ENCODE measurements at places on chromosomes 2 and 18.
A peak's percentile ranks its signal among the peaks of the same experiment; 100 is the strongest.

DNA sequence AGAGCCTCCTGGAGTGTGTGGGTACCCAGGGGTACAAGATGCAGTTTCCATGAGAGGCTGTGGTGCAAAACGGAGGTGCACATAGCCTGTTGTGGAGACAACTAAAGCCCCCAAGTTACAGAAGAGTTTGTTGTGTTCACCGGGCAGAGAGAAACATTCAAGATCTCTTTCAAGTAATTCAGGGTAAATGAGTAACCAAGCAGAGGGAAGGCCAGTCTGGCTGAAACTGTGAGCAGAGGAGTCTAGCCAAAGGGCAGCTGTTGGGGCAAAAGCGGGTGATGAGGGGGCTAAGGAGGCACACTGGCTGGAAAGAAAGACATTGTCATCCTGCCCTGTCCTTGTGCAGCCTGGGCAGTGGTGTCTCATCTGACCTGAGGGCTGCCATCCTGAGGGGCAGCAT is 52.0 kb downstream of the CXCR4 start:
- no peak for DNase-seq

DNA sequence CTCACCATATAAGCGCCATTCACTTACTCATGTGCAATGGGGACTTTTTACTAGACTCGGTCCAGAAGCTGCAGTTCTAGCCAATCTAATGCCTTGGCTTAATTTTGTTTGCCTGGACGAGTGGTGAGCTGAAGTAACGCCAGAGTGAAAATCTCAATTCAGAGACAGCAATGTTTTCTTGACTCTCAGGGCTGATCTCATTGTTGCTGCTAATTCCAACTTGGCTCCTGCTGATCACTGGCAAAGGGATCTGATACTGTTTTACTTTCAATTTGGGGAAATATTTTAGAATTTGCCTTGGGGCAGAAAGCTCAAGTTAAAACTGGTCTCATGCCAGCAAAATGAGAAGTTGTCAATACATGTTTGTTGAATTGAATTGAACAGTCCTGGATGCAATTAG is 906.6 kb upstream of the CDH2 start:
- no peak for DNase-seq

DNA sequence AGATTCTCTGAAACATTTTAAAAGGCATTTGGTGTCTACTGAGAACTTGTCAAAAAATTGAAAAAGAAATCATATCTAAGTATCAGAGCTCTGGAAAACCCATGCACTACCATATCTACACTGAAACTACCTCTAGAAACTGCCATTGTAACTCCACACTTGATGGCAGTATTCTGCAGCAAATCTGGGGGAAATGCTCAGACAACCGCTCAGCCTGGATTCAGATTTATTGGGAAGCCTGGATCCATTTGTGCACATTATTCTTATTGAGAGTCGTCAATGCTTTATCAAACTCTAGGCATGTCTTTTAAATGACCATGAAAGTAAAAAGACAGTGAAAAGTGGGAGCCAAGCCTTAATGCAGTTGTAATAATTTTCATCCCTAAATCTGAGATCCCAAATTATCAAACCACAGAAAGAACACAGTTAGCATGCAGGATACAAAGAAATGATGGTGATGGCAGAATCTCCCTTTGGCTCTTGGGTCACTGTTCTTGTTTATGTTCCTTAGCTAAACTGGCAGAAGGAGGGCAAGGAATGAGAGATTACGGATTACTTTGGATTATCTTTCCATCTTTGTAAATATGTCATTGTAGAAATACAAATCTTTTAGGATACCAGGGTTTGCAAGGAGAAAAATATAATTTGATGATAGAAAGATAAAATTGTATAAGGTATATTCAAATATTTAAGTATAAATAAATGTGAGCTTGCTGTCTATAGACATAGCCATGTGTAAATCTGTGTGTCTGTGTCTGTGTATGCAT is 512.1 kb upstream of the SYT4 start:
- no peak for DNase-seq

DNA sequence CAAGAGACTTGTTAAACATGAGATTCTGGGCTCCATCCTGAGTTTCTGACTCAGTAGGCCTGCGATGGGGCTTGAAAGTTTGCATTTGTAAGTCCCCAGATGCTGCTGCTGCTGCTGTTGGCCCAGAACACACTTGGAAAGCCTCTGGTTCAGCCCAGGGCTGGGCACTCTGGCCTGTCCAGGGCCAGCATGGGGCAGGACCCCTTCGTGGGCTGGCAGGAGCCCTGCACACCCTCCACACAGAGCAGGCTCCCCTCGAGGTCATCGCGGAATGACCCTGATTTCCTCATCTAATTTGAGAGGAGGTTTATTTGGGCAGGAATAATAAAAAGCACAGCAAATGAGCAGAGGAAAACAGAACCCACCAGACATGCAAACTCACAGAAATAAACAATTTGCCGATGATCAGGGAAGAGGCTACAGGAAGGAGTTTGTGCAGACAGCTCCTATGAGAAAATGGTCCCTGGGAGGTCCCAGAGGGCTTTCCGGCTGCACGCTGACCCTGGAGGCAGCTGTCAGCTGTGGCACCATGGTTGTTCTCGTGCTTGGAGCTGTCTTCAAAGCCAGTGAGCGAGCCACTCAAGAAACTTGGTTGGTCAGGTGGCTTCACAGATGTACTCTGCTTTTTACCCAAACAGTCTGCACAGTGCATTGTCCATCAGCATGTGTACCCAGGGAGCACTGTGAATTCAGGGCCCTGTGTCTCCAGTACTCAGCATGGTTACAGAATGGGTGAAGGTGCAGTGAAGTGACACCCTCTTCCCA is 119.3 kb downstream of the GLI2 start:
- no peak for DNase-seq

- no peak for DNase-seq
Observed at GRCh38 chr2:15010346-15010745, 377.8 kb downstream of the LRATD1 start.

DNA sequence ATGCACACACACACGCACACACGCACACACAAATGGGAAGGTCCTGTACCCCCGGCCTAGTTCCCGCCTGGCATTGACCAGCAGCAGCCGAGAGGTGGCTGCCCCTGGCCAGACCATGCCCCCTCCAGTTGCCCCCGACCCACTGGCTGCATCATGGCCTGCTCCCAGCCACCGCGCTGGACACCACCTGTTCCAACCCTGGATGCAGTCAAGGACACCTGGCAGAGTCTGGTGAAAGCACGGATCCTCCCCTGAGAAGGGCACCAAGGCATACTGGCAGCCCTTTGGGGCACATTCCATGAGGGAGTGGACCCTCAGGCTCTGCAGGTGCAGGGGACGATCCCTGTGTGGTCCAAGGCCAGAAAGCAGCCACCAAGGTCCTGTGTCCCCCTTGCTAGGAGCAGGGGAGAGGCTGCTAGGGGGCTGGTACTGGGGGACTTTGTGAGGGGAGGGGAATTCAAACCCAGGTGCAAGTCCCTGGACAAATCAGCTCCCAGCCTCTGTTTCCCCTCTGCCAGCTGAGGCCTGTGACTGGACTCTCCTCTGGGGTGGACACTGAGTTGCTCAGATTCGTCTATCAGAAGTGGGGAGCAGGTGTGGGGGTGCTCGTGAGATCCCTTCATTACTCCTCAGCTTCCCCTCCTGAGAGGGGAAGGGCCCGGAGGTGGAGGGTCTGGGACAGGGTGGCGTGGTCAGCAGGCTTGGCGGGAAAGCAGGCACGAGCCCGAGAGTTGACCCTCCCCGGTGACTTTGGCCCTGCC is 3.5 kb downstream of the ESPNL start:
- no peak for DNase-seq

GRCh38 chr2:195138435-195138834 is 518.6 kb upstream of the SLC39A10 start:
- DNase-seq = no peak

- DNase-seq = no peak
Observed at GRCh38 chr2:74564222-74564621, 9.7 kb downstream of the DOK1 start.

- no peak for DNase-seq
Observed at GRCh38 chr2:47221946-47222345, 66.8 kb upstream of the STPG4 start.

GRCh38 chr2:226995625-226996041 is 159.8 kb downstream of the RHBDD1 start:
- DNase-seq = peak; percentile 80

GRCh38 chr18:58298251-58299134 is 254.5 kb downstream of the NEDD4L start:
- no peak for DNase-seq

DNA sequence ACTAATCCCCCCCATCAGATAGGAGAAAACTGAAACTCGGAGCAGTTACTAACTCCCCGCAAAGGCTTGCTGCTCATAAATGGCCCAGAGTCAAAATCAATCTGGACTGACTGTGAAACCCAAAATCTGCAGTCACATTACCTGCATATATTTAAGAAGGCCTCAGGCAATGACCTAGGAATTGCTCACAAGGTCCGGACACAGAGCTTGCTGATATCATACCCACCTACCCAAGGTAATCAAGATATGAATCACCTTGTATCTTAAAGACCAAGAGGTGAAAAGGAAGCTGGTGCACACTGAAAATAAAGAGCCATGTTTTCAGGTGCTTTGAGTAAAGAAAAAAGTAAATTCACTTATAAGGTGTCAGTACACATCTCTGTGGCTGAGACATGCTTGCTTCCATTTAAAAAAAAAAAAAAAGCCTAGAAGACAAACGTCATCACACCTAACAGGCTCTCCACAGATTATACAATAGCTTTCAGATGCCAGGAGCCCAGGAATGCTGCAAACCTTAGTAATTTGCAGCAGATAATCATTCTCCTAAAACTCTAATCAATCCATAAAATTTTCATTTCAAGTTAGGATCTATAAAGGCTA is 195.4 kb downstream of the ZEB2 start:
- DNase-seq = no peak

DNA sequence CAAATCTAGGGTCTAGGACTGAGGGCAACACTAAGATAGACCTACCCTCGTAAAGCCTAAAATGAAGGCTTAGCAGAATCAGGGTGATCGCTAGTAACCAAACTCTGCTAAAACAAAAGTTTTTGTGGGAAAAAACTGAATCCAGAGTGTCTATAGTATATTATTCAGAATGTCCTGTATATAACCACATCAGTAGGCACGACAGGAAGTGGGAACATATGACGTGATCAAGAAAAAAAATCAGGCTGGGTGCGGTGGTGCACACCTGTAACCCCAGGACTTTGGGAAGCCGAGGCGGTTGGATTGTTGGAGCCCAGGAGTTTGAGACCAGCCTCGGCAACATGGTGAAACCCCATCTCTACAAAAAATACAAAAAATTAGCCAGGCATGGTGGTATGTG is 106.1 kb downstream of the UGGT1 start:
- no peak for DNase-seq

GRCh38 chr18:69906765-69907164 is 40.9 kb downstream of the CD226 start:
- DNase-seq = no peak

GRCh38 chr2:110876167-110876999 is 144.0 kb downstream of the ACOXL start:
- no peak for DNase-seq

GRCh38 chr18:23225503-23225902 is 90.2 kb downstream of the CABLES1 start:
- peak; percentile 50 for DNase-seq
